ENCODE measurements at places on chromosomes 4 and X.

DNA sequence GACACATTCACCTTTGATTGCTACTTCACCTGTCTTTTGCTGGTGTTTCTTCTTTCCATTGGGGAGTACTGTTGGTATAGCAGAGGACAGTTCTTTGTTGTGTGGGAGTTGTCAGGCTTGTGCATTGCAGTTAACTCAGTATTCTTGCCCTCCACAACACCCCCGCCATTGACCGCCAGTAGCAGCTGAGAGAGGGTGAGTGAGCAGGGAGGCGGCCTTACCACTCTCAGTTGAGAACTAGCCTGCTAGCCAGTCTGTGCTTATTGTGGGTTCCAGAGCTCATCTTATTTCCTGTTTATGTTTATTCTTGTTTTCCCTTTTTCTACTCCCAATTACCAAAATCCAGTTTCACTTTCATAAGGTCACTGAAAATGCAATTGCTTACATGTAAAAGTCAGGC, 52.2 kb downstream of the STIM2 start:
- no peak for DNase-seq

DNA sequence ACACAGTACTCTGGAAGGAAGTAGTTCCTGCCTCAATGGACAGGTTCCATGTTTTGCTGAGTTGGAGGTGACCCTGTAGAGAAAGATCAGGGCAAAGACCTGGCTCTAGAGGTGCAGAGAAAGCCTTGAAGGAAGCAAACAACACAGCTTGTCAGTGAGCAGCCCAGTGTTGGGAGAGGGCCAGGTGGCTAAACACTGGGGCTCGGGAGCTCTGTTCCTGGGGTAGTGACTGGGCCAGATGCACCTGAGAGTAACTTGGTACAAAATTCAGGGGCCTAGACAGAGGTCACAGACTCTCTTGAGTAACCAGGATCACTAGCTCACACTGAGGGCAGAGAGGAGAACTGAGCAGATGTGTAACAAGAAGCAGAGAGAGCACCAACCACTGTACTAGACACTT, 138.4 kb upstream of the NALF2 start:
- no peak for DNase-seq

- DNase-seq, result no peak
Measured at GRCh38 chr4:54497947-54498346, 159.8 kb upstream of the KIT start.

GRCh38 chrX:28854637-28855036, 267.4 kb downstream of the IL1RAPL1 start:
- DNase-seq, result no peak

GRCh38 chr4:124111411-124111810, 601.1 kb downstream of the ANKRD50 start:
- DNase-seq, result no peak

DNA sequence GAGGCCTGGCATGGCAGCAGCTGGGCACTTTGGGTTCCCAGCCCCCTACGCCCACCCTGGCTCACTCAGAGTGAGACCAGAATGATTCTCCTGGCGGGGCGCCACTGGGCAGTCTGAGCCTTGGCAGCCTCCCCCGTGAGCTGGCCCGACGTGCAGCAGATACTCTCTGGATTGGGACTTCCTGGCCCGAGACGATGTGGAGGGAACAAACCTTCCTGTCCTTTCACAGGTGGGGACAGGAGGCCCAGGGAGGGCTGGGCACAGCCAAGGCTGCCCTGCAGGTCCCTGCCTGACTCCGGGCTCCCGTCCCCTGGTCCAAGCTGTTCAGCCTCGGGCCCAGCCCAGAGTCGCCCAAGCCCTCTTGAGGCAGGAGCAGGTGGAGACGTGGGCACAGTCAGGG, 17.9 kb upstream of the ADD1 start:
- no peak for DNase-seq

- no peak for DNase-seq
Measured at GRCh38 chr4:100042235-100042634, 92.2 kb upstream of the H2AZ1 start.

GRCh38 chr4:84263415-84263814, 235.7 kb downstream of the NKX6-1 start:
- no peak for DNase-seq

GRCh38 chrX:110924871-110925270, 129.3 kb upstream of the CHRDL1 start:
- DNase-seq, result no peak

DNA sequence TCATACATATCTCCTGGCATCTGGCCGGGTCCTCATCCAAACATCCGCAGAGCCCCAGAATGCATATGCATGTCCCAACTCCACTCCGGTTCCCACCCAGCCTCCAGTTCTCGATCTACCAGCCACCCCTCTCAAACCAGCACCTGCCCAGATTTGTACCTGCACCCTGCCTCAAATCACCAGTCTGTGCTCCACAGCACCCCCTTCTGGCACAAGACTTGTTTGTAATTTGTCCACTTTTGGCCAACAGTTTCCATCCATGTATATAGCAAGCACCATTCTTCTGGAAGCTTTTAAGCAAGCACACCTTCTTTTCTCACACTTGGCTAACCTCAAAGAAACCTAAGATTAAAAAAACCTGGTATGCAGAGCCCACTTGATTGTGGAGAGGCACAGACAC, 644.1 kb downstream of the MID1IP1 start:
- no peak for DNase-seq

- DNase-seq, result no peak
Measured at GRCh38 chr4:40204507-40205258, 7.9 kb downstream of the RHOH start.

GRCh38 chr4:44210750-44211149, 237.9 kb downstream of the KCTD8 start:
- DNase-seq, result no peak

DNA sequence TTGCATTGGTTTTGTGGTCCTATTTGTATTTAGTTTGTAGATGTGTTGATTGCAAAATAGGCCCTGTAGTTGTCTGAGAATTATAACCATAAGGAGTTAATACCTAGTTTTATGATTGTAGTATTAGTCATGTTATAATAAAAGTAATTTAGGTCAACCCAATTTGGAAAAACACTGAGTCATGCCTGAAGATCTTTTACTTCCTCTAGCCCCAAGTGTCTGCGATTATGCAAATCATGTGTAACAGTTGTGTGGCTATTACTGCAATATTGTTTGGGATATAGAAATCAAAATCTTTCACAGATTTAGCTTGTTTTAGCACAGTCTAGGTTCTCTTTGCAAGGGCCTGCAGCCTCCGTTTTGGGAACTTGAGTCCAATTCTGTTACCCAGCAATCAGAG, 12.6 kb downstream of the SRD5A3 start:
- no peak for DNase-seq

DNA sequence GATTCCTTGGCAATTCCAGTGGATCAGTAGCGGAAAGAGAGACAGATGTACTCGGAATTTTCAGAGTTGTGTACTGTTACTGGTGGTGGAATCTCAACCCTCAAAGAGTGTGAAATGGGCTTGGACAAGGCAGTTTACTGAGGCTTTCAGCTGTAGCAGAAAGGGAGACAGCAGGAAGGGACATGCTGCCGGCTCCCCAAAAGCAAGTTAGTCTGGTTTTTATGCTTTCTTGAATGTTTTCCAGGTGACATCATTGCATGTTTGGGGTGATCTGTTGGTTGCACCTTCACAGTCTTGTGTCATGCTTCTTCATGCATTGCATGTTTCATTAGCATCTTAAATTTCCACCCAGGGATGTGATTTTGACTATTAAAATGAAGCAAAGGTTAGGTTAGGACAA, 1282.2 kb downstream of the ADGRL3 start:
- no peak for DNase-seq

DNA sequence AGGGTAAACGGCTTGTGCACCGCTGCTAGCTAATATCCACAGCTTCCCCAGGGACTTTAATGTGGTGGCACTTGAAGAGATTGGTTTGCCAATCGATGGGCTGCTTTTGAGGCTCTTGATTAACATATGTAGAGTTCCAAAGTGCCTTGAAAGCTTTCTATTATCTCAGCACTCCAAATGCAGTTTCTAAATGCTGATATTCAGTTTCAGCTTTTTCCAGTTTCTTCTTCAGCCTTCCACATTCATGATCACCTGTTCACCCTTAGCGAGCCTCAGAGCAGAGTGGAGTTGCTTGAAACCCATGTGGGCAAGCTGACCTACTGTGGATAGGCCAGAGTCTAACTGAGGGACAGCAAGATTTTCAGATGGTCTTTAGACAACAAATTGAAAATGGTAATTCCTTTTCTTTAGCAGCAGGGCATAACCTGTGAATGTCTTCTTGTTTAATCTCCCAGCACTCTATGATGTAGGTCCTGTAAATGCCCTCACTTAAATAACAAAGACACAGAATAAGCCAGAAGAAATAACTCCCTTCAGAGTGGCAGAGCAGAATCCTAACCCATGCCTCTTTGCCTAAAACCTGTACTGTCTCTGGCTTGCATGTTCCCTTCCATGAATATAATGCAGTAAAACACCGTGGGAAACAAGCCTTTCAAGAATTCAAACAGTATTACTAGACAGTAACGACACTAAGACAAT, 99.8 kb downstream of the TSPAN5 start:
- DNase-seq, result no peak

DNA sequence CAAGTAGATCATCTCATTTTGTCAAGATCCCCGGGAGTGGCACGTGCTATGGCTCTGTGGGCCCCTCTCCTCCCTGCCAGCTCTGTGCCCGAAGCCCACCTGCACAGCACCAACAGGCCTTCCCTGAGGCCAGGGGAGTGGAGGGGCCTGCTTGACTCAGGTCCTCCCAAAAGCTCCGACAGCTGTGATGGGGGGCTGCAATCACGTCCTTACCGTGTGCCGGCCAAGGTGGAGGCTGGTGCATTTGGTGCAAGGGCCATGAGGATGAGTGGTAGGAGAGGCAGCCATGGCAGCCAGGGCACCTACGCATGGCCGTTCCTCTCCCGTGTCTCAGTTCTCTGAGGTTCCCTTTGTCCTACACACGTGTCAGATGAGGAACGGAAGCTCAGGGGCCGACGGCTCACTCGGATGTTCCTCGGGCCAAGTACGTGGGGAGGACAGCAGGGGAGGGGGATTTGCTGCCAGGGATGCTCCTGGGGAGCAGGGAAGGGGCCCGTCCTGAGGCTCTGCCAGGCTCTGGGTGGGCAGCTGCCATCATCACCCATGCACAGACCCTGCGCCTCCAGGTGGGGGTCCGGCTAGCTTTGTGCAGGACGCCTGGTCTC, 95.8 kb downstream of the HMX1 start:
- no peak for DNase-seq

- DNase-seq, result no peak
Measured at GRCh38 chr4:122992057-122992456, 69.7 kb upstream of the NUDT6 start.

DNA sequence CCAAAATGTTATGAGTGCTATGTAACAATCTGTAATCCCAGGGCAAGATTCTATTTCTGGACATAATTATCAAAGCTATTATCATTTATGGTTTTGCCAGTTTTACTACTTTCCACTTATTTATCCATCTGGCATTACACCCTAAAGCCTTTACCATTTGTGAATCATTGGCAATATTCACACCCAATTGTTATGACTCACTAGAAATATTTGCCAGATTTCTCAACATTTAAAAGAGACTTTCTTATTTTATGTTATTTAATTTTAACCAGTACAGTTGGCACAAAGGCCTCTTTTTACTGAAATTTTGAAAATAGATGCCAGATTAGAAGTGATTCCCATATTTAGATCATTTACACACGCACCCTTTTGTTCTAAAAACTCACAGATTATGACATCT, 242.7 kb upstream of the WDFY3 start:
- no peak for DNase-seq

DNA sequence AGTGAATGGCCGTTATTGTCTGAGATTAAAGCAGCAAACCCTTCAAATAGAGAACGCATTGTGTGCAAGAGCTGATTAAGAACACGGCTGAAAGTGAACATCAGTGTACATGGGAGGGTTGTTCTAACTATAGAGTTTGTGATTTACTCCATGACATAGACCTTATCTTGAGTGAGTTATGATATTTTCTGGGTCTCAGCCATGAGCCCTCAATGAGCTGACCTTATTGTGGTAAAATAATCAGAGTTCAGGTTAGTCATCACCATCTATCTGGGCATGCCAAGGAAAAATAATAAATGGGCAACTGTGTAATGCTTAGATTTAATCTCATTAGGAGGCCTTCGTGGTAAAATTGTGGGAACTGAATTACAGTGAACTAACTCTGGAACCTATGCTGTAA, 33.2 kb upstream of the CLDN24 start:
- no peak for DNase-seq

- no peak for DNase-seq
Measured at GRCh38 chr4:160825644-160826338, 1338.0 kb downstream of the FSTL5 start.

DNA sequence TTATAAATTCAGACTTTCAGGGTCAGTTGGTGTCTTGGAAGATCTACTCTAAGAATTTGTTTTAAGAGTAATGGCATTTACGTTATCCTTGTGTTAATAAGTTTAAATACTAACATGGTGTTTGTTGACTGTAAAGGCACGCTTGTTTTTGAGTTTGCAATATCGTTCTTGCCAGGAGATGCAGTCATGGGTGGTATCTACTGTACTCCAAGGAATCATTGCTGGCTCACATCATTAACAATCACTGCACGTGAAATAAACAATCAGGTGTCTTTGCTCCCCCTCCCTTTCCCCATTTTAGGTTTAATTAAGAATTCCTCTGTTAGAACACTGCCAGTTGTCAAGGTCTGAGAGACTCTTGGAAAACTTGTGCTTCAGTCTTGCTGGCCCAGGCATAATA, 1.6 kb downstream of the HHIP start:
- no peak for DNase-seq

- no peak for DNase-seq
Measured at GRCh38 chrX:14753441-14753840, 119.4 kb downstream of the FANCB start.

- DNase-seq, result no peak
Measured at GRCh38 chr4:87465739-87466366, 43.5 kb downstream of the NUDT9 start.

DNA sequence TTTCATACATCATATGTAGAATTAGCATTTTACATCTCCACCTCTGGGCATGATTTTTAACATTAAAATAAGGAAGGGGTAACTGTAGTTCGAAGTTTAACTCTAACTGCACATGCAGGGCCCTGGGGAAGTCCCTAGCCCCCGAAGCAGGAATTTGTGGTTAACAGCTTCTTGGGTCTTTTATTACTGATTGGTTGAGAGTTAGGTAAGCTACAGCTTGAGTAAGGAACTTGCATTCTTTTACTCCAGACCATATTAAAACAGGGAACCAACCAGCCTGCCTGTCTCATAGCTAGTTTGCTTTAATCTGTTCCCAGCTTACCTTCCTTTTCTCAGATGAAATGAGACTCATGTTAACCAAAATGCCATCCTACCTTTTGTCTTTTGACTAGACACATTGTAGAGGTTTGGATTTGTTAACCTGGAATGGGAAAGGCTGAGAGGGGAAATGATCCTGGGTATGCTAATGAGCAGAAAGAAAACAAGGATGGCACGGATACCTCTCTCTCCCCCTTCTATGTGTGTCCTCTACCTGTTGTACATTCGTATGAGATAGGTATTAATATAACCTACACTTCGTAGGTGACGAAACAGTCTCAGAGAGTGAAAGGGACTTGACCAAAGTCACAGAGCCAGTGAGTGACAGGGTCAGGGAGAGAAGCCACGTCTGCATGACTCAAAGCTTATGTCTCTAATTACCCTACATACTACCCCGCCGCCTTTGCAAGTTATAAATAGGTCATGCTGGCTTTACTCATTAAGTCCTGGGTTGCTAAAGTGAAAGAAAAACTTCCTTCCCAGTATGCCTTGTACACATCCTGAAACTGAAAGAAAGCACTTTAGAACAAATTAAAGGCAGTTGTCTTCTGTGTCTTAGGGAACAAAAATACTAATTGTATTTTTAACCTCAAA, 119.5 kb upstream of the AFF2 start:
- DNase-seq, result no peak

GRCh38 chrX:150759568-150760416, 66.6 kb downstream of the MTMR1 start:
- no peak for DNase-seq

- no peak for DNase-seq
Measured at GRCh38 chr4:121824171-121824527, 466 bp upstream of the CCNA2 start.

All from NCI-H510A (cell line).